ENCODE measurements at places on chromosomes 16 and 17.
A peak's percentile ranks its signal among the peaks of the same experiment; 100 is the strongest.

GRCh38 chr16:12300945-12301500 is 324.5 kb downstream of the SNX29 start:
- ATAC-seq, result no peak

DNA sequence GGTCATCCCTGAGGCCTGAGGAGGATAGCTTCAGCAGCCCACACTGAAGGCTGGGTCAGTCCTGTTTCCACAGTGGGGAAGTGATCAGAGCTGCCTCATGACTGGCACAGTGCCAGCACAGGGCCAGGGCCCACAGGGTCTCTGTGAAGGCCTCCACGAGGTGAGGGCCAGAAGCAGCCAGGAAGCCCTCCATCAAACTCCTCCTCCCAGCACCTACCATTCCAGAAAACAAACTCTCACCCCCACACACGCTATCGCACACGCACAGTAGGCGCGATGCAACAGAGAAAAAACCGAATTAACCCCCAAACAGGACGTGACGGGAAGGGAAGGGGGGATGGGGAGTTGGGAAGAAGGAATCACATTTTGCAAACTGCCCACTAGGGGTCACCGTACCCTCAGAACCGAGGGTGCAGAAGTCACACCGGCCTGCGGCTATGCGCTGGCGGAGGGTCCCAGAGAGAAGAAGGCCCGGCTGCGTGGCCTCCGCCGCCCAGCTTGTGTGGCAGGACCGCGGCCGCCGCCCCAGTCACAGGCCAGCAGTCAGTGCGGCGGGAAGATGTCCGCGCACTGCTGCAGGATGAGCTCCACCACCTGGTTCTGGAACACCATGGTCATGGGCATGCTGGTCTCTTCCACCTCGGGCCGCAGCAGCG is 37.6 kb downstream of the ARHGAP27 start:
- peak; percentile 2 for ATAC-seq

DNA sequence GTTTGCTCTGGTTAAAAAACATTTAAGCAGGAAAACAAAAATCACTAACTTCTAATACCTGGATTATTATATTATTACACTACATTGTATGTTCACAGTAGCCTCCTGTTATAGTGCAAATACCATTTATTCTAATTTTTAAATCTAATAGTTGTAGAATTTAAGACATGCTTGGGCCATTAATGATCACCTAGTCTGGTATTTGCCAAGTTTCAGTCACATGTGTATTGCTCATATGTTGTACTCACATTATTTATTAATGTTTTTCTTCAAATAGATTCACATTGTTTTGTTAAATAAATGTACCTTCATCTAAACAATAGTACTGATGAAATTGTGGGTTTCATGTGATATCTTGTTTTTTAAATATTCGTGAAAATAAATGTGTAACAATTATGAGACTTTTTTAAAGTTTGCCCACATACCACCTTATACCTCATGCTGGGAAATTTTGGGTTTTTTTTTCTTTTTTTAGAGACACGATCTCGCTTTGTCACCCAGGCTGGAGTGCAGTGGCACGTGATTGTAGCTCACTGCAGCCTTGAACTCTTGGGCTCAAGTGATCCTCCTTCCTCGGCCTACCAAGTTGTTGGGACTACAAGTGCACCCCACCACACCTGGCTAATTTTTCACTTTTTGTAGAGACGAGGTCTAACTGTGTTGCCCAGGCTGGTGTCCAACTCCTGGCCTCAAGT is 5.9 kb downstream of the ZNF771 start:
- no peak for ATAC-seq

GRCh38 chr16:81799138-81799504 is 20.0 kb downstream of the PLCG2 start:
- no peak for ATAC-seq

GRCh38 chr17:20097330-20097729 is 88.2 kb downstream of the SPECC1 start:
- no peak for ATAC-seq

- ATAC-seq, result no peak
These were observed 118.5 kb upstream of the CACNG5 start for GRCh38 chr17:66716236-66717026.

- ATAC-seq, result no peak
These were observed 14.0 kb upstream of the KATNB1 start for GRCh38 chr16:57721356-57722209.

Measured in esophagus mucosa (tissue), 1 donor.